H1 (cell line): ENCODE measurements at places on chromosomes 2 and 18. TPM values are rescaled to one million over a fixed set of nuclear protein-coding genes. Genes with fewer than 3 reads are reported as not detected.

PTPRM gene
- 4.1 and 5.7 TPM in 2 replicates for total RNA-seq

LAMA1 gene
- 48.7 and 48.8 TPM in 2 replicates for total RNA-seq

FOXI3 gene
- total RNA-seq: 15.9 and 17.1 TPM in 2 replicates

ANKRD62 gene
- total RNA-seq: not detected in 2 replicates

FARP2 gene
- total RNA-seq: 33.4 and 35.7 TPM in 2 replicates

MAP2 gene
- total RNA-seq: 4.6 and 5.9 TPM in 2 replicates

GATA6 gene
- total RNA-seq: 0.09 and 0.25 TPM in 2 replicates

STPG4 gene
- total RNA-seq: 0.27 and 0.28 TPM in 2 replicates

IL36B gene
- not detected in 2 replicates for total RNA-seq

POTEJ gene
- total RNA-seq: not detected in 2 replicates

PPP1R1C gene
- total RNA-seq: 2.5 and 5.3 TPM in 2 replicates

FLACC1 gene
- total RNA-seq: 0.58 and 0.80 TPM in 2 replicates

LRATD1 gene
- 2.3 and 2.4 TPM in 2 replicates for total RNA-seq

IL1RN gene
- not detected in 2 replicates for total RNA-seq

EPB41L3 gene
- total RNA-seq: 12.8 and 16.1 TPM in 2 replicates

GULP1 gene
- 130 and 139 TPM in 2 replicates for total RNA-seq

KIAA2012 gene
- not detected in 2 replicates for total RNA-seq

CASP10 gene
- total RNA-seq: 4.0 and 4.2 TPM in 2 replicates

FBXO48 gene
- 1.1 TPM in 2 replicates for total RNA-seq

TOGARAM2 gene
- 0.59 and 1.4 TPM in 2 replicates for total RNA-seq

OTOF gene
- total RNA-seq: not detected in 2 replicates

C1QL2 gene
- 0.88 and 1.1 TPM in 2 replicates for total RNA-seq

SULT1C2 gene
- total RNA-seq: 1.9 and 2.2 TPM in 2 replicates
